Testis (tissue), 5 donors: ENCODE measurements at places on chromosomes 7 and 10. TPM values are rescaled to one million over a fixed set of nuclear protein-coding genes. Genes with fewer than 3 reads are reported as not detected.

Gene NPTX2
- total RNA-seq, result 136 TPM

Gene ENTPD7
- 4.0 TPM for total RNA-seq

Gene COA1
- total RNA-seq, result 80.5 TPM

Gene NEUROD6
- not detected for total RNA-seq

Gene TNS3
- 60.0 TPM for total RNA-seq

Gene ARHGEF5
- total RNA-seq, result 5.2 TPM

Gene FAM13C
- total RNA-seq, result 38.5 TPM

Gene NACAD
- 12.0 TPM for total RNA-seq

Gene TMEM26
- 14.9 TPM for total RNA-seq

Gene GSDME
- total RNA-seq, result 55.0 TPM

Gene ARHGEF35
- total RNA-seq, result 1.3 TPM

Gene STK31
- total RNA-seq, result 59.7 TPM

Gene GPR85
- total RNA-seq, result 5.4 TPM

Gene PNLIPRP2
- 0.31 TPM for total RNA-seq

Gene SKIDA1
- total RNA-seq, result 6.6 TPM

Gene CAMK2B
- total RNA-seq, result 12.5 TPM

Gene ANKRD1
- total RNA-seq, result not detected

Gene KCNH2
- total RNA-seq, result 247 TPM

Gene ACTR3C
- 6.1 TPM for total RNA-seq
